ENCODE measurements at places on chromosomes 12 and 14. TPM values are rescaled to one million over a fixed set of nuclear protein-coding genes. Genes with fewer than 3 reads are reported as not detected.

GRCh38 chr14:55752580-55753390 is 172.8 kb downstream of the KTN1 start:
- H3K27ac ChIP-seq: peak overlapping the region; percentile 56
- peaks cover 4% of the 10 kb centered on the region for H3K4me1 ChIP-seq
- DNase-seq: peak; percentile 47
- no peaks in the 10 kb centered on the region for H3K36me3 ChIP-seq

GRCh38 chr14:77322250-77322902 is 1.5 kb downstream of the GSTZ1 start:
- H3K36me3 ChIP-seq: no peaks in the 10 kb centered on the region
- no peak for DNase-seq
- peak overlapping the region; percentile 94 for H3K4me3 ChIP-seq
- H3K27ac ChIP-seq: peak overlapping the region; percentile 96
- H3K4me1 ChIP-seq: peaks cover 9% of the 10 kb centered on the region

- H3K4me3 ChIP-seq: no peak overlapping the region
- H3K27ac ChIP-seq: no peak overlapping the region
- no peaks in the 10 kb centered on the region for H3K4me1 ChIP-seq
- no peaks in the 10 kb centered on the region for H3K36me3 ChIP-seq
These were observed 148.4 kb upstream of the FKBP4 start for GRCh38 chr12:2646341-2646740.

DNA sequence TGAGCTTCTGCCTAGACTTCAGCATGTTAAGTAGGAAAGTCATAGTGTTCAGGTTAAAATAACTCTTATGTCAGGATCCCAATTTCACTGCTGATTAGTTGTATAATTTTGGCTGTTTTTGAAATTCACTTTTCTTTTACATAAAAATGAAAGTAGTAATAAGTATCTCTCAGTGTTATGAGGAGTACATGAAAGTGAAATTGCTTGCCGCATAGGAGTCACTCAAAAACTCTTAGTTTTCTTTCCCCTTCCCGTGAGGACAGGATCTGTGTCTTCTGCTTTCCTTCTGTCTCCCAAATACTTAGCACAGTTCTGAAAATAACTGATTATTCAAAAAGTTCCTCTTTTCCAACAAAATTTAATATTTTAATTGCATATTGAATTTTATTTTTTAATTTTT is 100.5 kb downstream of the SLC38A4 start:
- no peaks in the 10 kb centered on the region for H3K27me3 ChIP-seq
- H3K27ac ChIP-seq: no peak overlapping the region
- H3K4me1 ChIP-seq: no peaks in the 10 kb centered on the region
- H3K36me3 ChIP-seq: no peaks in the 10 kb centered on the region
- H3K4me3 ChIP-seq: no peak overlapping the region

Gene CYP27B1
- 2.6 TPM for total RNA-seq

Gene PDZRN4
- total RNA-seq: 0.12 TPM
